ENCODE measurements at places on chromosomes 5 and 9. TPM values are rescaled to one million over a fixed set of nuclear protein-coding genes. Genes with fewer than 3 reads are reported as not detected.

The PLPP7 gene
- total RNA-seq: 0.20 TPM

The ADGRD2 gene
- total RNA-seq: not detected

The TAF11L14 gene
- not detected for total RNA-seq

The CRHBP gene
- total RNA-seq: 4.7 TPM

The NOL8 gene
- 33.1 TPM for total RNA-seq

The GNA14 gene
- total RNA-seq: 1.0 TPM

The NR6A1 gene
- 14.5 TPM for total RNA-seq

The MYMK gene
- total RNA-seq: not detected

The MZB1 gene
- total RNA-seq: not detected

The QRFP gene
- total RNA-seq: not detected

The ANKRD55 gene
- total RNA-seq: not detected

The RANBP17 gene
- total RNA-seq: 15.9 TPM

The GAS1 gene
- 5.1 TPM for total RNA-seq
